ENCODE measurements at places on chromosomes 13 and 19.

- no peak for DNase-seq
These were observed 34.4 kb upstream of the SACS start for GRCh38 chr13:23467932-23468278.

GRCh38 chr13:52669677-52670076, 17.0 kb downstream of the SUGT1 start:
- peak; percentile 24 for DNase-seq

DNA sequence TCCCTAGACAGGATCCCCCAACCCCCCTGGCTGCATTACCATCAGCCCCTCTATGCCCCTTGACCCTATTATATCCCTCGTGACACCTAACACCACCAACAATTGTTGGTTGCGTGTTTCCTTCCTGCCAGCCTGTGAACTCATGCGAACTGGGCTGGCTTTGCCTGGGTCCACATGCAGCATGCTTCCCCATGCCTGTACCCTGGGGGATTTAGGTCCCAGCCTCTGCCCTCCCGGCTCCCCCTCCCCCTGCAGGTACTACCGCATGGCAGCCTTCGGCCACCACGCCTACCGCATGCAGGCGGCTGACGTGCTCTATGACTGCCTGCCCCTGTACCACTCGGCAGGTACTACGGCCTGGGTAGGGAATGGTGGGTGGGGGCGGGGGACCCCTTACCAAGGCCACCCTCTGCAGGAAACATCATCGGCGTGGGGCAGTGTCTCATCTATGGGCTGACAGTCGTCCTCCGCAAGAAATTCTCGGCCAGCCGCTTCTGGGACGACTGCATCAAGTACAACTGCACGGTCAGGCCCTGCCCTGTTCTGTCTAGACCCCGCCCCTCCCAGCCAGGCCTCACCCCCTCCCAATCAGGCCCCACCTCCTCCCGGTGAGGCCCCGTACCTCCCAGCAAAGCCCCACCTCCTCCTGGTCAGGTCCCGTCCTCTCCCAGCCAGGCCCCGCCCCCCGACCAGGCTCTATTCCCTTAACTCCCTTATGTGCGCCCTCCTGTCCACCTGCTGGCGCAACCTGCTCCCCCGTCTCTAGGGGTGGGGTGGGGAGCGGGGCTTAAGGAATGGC, 18.5 kb downstream of the SLC27A1 start:
- peak; percentile 16 for DNase-seq

- DNase-seq = peak; percentile 10
These were observed 5.6 kb downstream of the GFY start for GRCh38 chr19:49430678-49431329.

GRCh38 chr13:64925284-64925683, 2304.9 kb downstream of the PCDH9 start:
- DNase-seq = no peak

- DNase-seq = no peak
These were observed 69.7 kb upstream of the KL start for GRCh38 chr13:32946558-32946957.

GRCh38 chr19:35689836-35690235, 14.5 kb upstream of the ZBTB32 start:
- DNase-seq = no peak

GRCh38 chr13:37230346-37230745, 124.9 kb upstream of the CSNK1A1L start:
- no peak for DNase-seq

DNA sequence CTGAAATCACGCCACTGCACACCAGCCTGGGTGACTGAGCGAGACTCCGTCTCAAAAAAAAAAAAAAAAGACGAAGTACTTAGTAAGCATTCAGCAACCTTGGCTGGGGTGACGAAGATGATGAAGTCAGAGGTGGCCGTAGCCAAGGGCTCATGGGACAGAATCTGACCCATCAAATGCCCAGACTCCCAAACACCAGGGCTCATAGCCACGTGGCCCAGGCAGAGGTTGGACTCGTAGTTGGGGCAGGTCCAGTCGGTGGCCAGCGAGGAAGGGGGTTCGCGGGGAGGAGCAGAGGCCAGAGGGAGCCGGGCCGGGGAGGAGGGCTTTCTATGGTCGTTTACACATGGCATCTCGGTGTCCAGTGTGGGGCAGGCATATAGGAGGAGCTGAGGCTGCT, 52.1 kb upstream of the EHD2 start:
- no peak for DNase-seq

- no peak for DNase-seq
These were observed 46.6 kb downstream of the MBNL2 start for GRCh38 chr13:97268772-97269171.

GRCh38 chr19:810883-811489, 10.8 kb downstream of the PLPPR3 start:
- no peak for DNase-seq

DNA sequence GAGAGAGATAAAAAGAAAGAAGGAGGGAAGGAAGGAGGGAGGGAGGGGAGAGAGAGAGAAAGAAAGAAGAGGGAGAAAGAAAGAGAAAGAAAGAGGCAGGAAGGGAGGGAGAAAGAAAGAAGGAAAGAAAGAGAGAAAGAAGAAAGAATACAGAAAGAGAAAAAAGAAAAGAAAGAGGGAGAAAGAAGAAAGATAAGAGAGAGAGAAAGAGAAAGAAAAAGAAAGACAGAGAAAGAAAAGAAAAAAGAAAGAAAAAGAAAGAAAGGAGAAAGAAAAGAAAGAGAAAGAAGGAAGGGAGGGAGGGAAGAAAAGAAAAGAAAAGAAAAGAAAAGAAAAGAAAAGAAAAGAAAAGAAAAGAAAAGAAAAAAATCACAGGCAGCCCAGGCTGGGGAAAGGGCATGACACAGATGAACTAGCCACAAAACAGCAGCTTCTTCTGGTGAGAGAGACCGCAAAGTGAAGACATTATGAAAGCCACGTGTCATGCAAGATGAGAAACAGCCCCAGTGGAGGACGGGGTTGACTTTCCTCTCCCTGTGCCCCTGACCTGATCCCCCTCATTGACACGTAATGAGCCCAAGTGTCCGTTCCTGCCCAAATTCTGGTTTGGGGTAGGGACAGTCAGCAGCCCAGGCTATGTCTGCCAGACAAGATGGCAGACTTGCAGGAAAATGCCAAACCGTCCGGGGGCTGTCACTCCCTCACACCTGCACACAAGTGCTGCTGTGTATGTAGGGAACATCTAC, 102.1 kb downstream of the INSR start:
- DNase-seq = peak; percentile 3

- DNase-seq = no peak
These were observed 5.6 kb upstream of the GPR42 start for GRCh38 chr19:35365303-35365702.

DNA sequence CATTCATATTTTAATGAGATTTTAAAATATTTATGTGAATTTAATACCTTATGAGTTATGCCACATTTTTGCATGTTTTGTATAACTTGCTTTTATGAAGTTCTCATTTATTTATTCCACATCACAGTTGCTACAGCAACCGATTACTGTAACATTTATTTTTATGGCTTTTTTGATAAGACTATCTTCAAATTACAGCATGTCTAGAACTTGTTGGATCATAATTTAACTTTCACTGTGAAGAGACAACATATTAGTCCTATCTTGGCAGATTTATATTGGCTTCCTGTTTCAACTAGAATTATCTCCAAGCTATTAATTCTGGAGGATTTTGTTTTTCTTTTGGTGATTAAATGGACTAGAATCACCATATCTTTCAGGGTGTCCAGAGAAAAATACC, 793.7 kb upstream of the SLITRK5 start:
- DNase-seq = peak; percentile 55

- DNase-seq = peak; percentile 29
These were observed 3.2 kb upstream of the ZNF235 start for GRCh38 chr19:44308011-44308410.

- peak; percentile 95 for DNase-seq
These were observed 10.1 kb downstream of the OR1I1 start for GRCh38 chr19:15091918-15092753.

DNA sequence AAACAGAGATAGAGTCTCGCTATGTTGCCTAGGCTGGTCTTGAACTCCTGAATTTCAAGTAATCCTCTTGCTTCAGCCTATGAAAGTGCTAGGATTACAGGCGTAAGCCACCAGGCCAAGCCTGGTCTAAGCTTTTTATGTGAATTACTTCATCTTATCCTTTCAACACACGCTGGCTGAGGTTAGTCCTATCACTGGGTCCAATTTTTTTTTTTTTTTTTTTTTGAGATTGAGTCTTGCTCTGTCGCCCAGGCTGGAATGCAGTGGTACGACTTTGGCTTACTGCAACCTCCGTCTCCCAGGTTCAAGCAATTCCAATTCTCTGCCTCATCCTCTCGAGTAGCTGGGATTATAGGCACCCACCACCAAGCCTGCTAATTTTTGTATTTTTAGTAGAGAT, 10.4 kb downstream of the MYO1F start:
- DNase-seq = peak; percentile 73

DNA sequence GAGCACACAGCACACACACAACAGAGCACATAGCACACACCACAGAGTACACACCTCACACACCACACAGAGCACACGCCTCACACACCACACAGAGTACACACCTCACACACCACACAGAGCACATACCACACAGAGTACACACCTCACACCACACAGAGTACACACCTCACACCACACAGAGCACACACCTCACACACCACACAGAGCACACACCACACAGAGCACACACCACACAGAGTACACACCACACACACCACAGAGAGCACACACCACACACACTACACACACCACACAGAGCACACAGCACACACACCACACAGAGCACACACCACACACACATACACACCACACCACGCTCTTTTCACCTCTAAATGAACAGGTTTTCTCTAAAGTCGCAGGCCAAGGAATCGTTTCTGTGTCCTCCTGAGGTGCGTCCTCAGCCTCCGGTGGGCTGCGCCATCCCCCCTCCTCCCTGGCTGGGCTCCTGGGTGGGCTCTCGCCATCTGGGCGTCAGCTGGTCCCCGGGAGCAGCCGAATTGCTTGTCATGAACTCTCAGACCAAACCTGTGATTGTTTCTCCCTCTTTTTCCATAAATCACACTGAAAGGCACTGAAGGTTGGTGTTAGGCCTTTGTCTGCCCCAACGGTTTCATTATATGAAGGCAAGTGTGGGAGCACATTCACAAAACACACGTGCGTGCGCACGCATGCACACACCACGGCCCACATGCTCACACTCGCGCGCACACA, 37.4 kb downstream of the TMEM255B start:
- DNase-seq = no peak

DNA sequence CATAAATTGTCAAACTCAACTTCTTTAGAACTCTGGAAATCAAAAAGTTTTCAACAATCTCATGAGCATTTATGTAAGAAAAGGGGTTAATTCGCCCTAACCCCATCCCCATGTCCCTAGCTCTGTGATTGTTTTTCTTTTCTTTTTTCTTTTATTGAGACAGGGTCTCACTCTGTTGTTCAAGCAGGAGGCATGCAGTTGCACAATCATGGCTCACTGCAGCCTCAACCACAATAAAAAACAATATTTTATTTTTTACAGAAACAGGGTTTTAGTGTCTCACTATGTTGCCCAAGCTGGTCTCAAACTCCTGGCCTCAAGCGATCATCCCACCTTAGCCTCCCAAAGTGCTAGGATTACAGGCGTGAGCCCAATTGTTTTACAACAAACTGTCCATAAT, 16.7 kb downstream of the VWA8 start:
- no peak for DNase-seq

DNA sequence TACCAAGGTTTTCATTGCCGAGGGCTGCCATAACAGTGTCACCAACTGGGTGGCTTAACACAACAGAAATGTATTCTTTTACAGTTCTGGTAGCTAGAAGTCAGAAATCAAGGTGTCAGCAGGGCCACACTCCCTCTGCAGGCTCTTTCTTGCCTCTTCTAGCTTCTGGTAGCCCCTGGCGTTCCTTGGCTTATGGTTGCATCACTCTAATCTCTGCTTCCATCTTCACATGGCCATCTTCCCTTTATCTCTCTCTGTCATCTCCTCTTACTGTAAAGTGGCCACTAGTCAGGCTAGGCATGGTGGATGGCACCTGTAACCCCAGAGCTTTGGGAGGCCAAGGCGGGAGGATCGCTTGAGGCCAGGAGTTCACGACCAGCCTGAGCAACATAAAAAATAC, 38.0 kb upstream of the MRI1 start:
- DNase-seq = no peak

- DNase-seq = peak; percentile 81
These were observed 10.7 kb upstream of the KPTN start for GRCh38 chr19:47494729-47495128.

GRCh38 chr13:76000131-76000530, 364.0 kb downstream of the LMO7 start:
- peak; percentile 72 for DNase-seq

DNA sequence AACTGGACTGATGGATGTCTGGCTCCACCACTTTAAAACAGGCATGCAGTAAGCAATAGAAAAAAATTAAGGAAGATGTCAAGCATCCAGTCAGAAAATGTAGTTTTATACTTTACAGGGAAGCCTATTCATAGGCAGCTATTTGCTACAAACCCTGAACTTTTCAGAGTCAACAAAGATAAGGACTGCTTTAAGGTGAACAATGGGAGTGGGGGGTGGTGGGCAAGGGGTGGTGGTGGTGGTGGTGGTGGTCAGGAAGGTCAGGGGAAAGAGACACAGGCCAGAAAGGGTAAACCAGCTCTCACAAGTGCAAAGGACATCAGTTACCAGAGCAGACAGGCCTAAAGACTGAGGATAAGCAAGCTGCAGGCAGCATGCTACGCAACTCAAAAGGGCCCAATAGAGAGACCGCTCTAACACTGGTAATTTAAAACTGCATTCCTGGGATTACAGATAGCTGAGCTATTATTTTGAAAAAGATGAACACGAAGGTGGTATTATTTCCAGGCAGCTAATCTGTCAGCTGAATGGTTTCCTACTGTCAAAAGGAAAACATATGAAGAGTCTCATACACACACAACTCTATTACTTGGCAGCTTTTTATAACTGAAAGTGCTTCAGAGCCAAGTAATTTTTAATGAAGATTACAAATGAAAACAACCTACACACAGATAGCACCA, 14.8 kb downstream of the BRD4 start:
- DNase-seq = no peak

GRCh38 chr13:111962431-111962891, 104.5 kb upstream of the SOX1 start:
- DNase-seq = no peak

GRCh38 chr19:19372656-19373416, 32.6 kb upstream of the GATAD2A start:
- peak; percentile 77 for DNase-seq

GRCh38 chr13:28496188-28496564, 1.2 kb upstream of the FLT1 start:
- no peak for DNase-seq

DNA sequence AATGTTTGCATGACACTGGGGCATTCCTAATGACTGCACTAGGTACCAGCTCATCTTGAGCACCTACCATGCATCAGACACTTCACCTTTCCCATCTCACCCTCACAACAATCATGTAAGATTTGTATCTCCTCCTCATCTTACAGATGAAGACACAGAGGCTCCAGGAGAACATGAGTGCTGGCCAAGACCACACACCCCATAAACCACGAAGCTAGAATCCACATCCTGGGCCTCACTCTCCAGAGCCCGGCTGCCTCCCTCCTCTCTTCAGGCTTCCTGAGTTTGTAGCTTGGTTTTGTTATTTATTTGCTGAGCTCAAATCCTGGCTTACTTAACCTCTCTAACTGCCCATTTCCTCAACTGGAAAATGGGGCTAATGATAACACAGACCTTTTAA, 25.9 kb downstream of the FAM216B start:
- no peak for DNase-seq

Measured in OCI-M1 (cell line).